T-helper 9 cell (primary cell): ENCODE measurements at places on chromosomes 2 and 18.
A peak's percentile ranks its signal among the peaks of the same experiment; 100 is the strongest.

GRCh38 chr2:187431911-187432310 is 16.1 kb downstream of the CALCRL start:
- DNase-seq, result no peak

- DNase-seq, result no peak
These were observed 11.2 kb upstream of the STAT1 start for GRCh38 chr2:191025135-191025534.

DNA sequence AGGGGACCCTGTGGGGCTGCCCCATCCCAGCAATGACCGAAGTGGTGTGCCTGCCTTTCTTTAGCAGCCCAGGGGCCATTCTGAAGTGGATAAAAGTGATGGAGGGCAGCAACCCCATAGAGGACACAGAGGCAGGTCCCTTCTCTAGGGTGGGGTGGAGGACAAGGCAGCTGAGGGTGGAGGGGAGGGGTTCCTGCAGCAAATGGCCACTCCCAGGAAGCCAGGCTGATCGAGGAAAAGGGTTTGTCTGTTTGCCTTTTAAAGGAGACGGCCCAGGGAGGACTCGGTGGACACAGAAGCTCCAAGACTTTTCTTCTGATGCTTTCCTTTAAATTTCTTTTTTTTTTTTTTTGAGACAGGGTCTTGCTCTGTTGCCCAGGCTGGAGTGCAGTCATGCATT is 272.8 kb downstream of the TWIST2 start:
- no peak for DNase-seq

DNA sequence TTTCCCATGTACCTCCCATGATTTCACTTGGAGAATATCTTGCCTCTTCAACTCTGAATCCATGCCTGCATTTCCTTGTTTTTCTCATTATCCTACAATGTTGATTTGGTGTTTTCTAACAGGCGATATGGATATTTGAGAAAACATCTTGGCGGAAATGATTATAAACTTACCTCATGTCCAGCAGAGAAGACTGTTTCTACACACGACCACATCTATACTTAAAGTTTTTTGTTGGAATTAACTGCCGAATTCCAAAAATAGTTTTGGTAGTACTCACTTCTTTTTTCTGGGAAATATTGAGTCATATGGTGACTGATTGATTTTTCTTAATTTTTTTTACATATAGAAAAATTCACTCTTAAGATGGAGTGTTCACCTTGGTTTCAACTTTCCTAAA is 41.4 kb upstream of the TMEFF2 start:
- DNase-seq, result no peak

GRCh38 chr2:174597345-174598047 is at the start of gene WIPF1:
Gene WIPF1, minus strand, starts transcription at chr2:174597804. Its CDS starts 12,231 bp downstream, at chr2:174585573.
- DNase-seq, result peak; percentile 36
